NCI-H1694 (cell line): ENCODE measurements at places on chromosomes 5 and 9.

DNA sequence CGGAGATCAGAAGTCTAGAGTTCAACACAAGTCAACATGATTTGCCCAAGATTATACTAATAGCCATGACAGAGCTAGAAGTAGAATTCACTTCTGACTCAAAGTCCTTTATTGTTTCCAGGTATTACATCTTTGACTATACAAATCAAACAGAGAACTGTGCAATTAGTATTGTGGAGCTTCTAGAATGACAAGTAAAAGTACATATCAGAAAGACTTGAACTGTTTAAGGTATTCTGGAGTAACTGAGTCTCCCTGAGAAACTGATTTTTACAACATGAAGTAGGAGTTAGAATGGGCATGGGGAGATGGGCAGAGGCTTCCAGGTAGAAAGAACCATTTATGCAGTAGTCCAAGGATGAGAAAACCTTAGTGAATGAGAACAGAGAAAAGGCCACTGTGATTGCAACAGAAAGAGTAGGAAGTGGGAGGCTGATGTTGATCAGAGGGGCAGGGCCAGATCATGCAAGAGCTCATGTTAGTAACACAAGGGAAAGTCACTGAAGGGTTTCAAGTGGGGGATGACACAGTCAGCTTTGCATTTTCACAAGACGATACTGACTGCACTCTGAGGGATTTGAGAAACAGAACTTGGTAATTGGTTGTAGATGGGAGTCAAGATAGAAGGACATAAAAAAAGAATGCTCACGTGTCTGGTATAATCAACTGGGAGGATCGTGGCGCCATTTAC is 280.7 kb downstream of the RFX3 start:
- no peak for DNase-seq

DNA sequence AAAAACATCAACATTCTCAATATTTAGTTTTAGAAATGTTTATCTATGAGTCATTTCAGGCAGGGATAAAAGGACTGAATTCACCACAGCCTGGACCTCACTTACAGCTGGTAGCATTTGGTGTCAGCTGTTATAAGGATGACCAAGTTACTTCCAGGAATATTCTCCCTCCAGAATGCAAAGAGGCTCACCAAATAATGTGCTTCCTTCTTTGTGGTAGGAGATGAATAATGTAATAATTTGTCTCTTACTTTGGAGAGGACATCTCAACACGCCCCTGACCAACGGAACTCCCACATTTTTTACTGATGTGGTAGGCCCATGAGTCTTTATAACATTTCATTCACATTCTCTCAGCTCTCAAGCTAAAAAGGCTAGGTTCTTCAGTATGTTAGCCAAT is 825.9 kb upstream of the GRAMD2B start:
- no peak for DNase-seq

- no peak for DNase-seq
These were observed 4.6 kb upstream of the DPH7 start for GRCh38 chr9:137583347-137583746.

GRCh38 chr5:23385036-23385435 is 122.4 kb upstream of the PRDM9 start:
- DNase-seq: no peak

- peak; percentile 0 for DNase-seq
These were observed 551.9 kb upstream of the DMAC1 start for GRCh38 chr9:8351436-8351835.

DNA sequence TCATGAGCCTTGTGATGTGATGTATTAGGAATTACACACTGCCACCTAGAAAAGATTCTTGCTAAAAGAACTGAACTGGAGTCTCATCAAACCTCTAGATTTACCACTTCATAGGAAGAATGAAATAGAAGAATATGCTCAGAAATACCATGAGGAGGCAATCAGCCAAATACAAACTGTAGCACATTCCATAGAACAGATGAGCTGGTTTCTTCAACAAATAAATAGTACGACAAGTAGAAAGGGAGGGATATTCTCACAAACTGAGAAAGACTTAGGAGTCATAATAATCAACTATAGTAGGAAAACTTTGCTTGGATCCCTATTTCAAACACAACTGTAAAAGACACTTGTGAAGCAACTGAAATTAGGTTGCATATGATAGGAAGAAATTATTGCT is 15.4 kb downstream of the PLGRKT start:
- no peak for DNase-seq

DNA sequence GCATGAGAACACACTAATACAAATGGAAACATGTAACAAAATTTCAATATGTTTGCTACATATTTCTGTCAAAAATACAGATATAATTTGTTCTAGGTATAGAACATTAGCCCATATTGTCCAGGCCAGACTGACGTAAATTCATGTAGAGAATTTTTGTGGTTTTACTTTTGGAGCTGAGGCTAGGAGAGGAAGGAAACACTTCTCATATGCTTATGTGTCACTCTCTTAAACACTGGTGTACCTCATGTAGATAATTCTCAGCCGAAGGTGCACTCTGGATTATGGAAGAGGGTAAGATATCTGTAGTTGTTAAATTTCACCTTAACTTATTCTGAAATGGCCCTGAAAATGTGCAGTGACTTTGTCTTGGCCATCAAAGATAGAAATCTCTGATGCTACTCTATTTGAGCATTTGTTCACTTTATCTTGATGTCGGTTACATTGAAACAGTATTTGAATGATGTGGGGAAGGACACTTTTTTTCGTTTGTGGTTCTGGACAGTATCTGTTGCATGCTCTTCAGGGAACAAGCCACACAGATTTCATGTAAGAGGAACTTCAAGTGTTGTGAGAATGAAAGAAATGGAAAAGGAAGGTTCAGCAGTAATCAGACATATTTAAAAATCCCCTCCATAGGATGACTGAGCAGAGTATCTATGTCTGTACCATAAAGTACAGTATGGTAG is 202.7 kb downstream of the SPATA31D1 start:
- DNase-seq: no peak
